ENCODE measurements at places on chromosomes 13 and 19. TPM values are rescaled to one million over a fixed set of nuclear protein-coding genes. Genes with fewer than 3 reads are reported as not detected.

GRCh38 chr19:9917321-9917720, 19.0 kb downstream of the OLFM2 start:
- no peaks in the 10 kb centered on the region for H3K27me3 ChIP-seq
- no peak for DNase-seq
- H3K36me3 ChIP-seq: peaks cover 8% of the 10 kb centered on the region
- H3K4me1 ChIP-seq: peaks cover 11% of the 10 kb centered on the region

DNA sequence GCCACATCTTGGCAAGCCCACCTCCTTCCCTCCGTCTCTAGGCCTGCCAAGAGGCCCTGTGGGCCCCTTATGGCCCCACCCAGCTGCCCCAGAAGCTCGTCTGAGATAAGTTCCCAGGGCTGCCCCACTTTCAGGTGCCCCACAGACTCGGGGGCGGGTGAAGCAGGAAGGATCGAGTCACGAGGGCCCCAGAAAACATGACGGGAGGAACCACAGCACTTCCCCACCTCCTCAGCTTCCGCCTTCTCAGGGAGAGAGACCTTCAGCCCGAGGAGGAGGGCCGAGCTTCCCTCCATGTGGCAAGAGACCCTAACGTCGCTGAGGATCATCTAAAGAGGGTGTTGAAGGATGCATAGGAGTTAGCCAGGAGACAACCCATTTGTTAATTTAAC, 4.5 kb upstream of the IL12RB1 start:
- H3K27me3 ChIP-seq: peaks cover 3% of the 10 kb centered on the region
- no peaks in the 10 kb centered on the region for H3K36me3 ChIP-seq
- DNase-seq: no peak
- no peak overlapping the region for H3K4me3 ChIP-seq
- H3K4me1 ChIP-seq: peaks cover 31% of the 10 kb centered on the region

GRCh38 chr13:29845440-29846056, 4.9 kb downstream of the UBL3 start:
- peak overlapping the region; percentile 5 for H3K4me3 ChIP-seq
- no peaks in the 10 kb centered on the region for H3K27me3 ChIP-seq
- peak overlapping the region; percentile 40 for H3K27ac ChIP-seq
- peaks cover 55% of the 10 kb centered on the region for H3K4me1 ChIP-seq

GRCh38 chr13:112066624-112067004, 335 bp upstream of the SOX1 start:
- no peak overlapping the region for H3K4me3 ChIP-seq
- DNase-seq: no peak
- peaks cover 16% of the 10 kb centered on the region for H3K4me1 ChIP-seq
- H3K27ac ChIP-seq: no peak overlapping the region
- peaks cover under 1% of the 10 kb centered on the region for H3K36me3 ChIP-seq
- H3K27me3 ChIP-seq: peaks cover 72% of the 10 kb centered on the region

DNA sequence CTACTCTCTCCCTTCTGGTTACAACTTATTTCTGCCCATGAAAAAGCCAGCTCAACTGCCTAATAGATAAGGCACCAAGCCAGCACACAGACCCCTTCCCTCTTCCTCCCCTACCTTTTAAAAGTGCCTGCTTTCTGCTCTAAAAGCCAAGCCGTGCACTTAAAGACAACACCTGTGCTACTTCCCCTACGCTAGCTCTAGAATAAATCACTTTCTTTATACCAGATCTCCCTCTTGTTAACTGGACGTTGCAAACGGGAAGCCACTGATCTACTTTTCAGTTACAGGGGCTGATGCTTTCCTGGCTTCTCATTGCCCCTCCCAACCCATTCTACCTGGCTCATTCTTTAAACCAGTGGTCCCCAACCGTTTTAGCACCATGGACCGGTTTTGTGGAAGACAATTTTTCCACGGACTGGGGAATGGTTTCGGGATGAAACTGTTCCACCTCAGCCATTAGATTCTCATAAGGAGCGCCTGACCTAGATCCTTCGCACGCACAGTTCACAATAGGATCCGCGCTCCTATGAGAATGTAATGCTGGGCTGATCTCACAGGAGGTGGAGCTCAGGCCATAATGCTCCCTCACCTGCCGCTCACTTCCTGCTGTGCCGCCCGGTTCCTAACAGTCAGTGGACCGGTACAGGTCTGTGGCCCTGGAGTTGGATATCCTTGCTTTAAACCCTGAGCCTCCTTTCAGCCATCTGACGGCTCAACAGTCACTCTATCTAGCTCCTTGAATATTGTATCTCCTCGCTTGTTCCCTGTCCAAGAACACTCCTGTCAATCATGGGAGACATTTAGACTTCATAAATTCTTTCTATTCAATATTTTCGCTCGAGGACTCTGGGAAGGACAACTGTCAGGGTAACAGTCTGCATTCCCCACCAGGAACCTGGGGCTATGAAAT, 841 bp upstream of the ZNF223 start:
- H3K4me3 ChIP-seq: peak overlapping the region; percentile 98
- peak overlapping the region; percentile 94 for H3K27ac ChIP-seq
- H3K4me1 ChIP-seq: peaks cover 13% of the 10 kb centered on the region
- peaks cover 18% of the 10 kb centered on the region for H3K36me3 ChIP-seq

CLDN10 gene
- total RNA-seq: not detected

KIR2DL4 gene
- total RNA-seq: not detected
